ENCODE measurements at places on chromosomes 5 and 9. TPM values are rescaled to one million over a fixed set of nuclear protein-coding genes. Genes with fewer than 3 reads are reported as not detected.

SLC1A3 gene
- 14.3 TPM for total RNA-seq

MAT2B gene
- 57.3 TPM for total RNA-seq

TUSC1 gene
- 10.4 TPM for total RNA-seq

PHYHD1 gene
- 2.1 TPM for total RNA-seq

GOLM1 gene
- total RNA-seq, result 106 TPM

LPAR1 gene
- total RNA-seq, result 82.0 TPM

TXNDC8 gene
- not detected for total RNA-seq

NLN gene
- total RNA-seq, result 62.8 TPM

FGF18 gene
- total RNA-seq, result 0.05 TPM

S1PR3 gene
- total RNA-seq, result 11.9 TPM

FBXO10 gene
- 22.9 TPM for total RNA-seq

CACNA1B gene
- under 0.01 TPM for total RNA-seq

CCDC183 gene
- 0.32 TPM for total RNA-seq

COL23A1 gene
- not detected for total RNA-seq

ORM2 gene
- total RNA-seq, result not detected

CCDC192 gene
- total RNA-seq, result not detected

PIK3R1 gene
- 11.3 TPM for total RNA-seq

MAMDC2 gene
- 0.30 TPM for total RNA-seq

TMEM252 gene
- total RNA-seq, result not detected

SLC6A19 gene
- not detected for total RNA-seq

EPB41L4B gene
- total RNA-seq, result not detected

DNAJB5 gene
- 15.4 TPM for total RNA-seq
